ENCODE measurements at places on chromosomes 11 and 22.

GRCh38 chr11:59197991-59198390 lies 14.7 kb downstream of the MPEG1 start:
- DNase-seq, result no peak

DNA sequence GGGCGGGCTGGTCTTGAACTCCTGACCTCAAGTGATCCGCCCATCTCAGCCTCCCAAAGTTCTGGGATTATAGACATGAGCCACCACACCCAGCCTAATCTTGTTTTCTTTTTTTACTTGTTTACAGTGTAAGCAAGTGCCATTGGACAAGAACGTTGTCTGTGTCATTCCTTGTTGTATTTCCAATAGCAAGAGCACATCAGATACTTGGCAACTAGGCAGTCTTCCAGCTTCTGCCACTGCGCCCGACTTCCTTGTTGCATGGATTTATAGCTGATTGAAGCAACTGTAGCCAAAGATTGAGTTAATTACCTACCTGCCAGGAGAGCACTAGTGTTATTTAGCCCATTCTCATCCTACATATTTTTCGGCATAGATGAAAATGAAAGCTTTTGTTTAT lies 3.1 kb upstream of the SGSM3 start:
- DNase-seq, result no peak

DNA sequence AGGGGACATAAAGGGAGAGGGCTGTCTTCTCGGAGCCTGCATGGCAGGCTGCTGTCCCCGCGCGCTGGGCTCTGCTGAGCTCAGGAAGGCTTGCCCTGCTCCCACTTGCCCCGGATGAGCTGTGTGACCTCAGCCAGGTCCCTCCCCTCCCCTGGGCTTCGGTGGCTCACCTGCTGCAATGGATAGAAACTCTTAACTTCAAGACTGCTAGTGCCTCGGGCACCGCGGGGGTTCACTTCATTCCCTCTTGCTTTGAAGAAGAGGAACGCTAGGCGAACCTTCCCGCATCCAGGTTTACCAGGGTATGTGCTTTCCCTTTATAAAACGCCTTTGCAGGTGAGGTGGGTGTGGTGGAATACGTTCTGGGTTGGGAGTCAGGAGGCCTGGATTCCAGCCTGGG lies 115.0 kb downstream of the PHF21B start:
- DNase-seq, result no peak

DNA sequence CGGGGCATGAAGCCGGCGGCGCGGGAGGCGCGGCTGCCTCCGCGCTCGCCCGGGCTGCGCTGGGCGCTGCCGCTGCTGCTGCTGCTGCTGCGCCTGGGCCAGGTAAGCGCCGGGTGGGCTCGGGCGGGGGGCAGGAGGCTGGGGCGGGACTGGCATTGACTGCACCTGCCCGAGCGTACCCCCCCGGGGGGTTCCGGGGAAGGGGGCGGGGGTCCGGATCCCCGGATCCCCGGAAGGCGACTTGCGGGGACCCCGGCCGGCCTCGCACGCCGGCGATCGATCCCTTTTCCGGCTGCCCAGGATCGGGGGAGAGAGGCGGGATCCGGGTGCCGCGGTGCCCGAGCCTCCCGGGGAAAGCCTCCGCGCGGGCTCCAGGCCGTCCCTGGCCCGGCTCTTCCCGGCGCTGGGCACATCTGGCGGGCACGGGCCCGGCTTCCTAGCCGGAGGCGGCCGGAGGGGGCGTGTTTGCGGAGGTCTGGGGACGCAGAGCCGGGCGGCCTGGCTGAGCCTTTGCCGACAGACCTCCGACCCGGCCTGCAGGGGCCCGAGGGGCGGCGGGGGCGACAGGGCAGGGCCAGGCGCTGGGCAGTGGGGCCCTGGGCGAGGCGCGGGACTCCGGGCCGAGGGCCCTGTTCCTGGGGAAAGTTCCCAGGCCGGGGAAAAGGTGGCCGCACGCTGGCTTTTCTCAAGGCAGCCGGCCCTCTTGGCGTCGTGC lies 705 bp downstream of the PTPRJ start:
- DNase-seq, result no peak

DNA sequence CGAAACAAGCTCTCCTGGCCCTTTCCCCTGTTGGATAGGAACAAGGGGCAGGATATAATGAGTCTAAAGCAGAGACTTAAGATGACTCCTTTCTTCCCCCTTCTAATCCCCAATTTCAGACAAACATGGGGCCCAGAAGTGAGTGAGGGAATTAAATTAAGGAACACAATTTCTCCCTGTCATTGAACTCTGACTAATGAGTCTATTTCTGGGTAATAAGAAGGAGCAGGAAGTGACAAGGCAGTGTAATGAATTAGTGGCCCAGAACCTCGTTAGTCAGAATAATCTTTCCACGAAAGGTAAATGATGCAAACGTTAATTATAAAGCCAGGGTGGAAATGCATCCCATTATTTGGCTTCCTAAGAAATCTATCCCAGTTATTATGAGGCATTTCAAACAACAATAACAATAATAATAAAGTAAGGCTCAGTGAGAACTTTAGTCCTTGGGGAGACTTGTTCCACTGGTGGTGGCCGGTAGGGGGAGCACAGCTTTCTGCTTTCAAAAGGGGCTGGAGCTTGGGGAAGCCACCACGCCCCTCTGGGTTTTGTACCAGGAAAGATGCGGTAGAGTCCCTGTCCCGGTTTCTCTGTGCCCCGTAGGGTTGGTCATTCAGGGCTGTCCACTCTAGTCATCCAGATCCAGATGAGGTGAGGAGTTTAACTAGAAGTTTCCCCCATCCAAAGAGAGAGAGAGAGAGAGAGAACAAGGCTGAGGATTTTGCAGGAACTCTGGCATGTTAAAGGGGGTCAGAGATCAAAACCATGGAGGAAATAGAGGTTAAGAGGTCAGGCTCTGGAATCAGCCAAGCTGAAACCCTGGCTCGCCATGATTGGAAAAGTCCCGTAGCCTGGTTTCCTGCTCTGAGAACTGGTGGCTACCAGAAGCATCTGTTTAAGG lies 298.3 kb downstream of the NTM start:
- no peak for DNase-seq
